ENCODE measurements at places on chromosomes 1 and 21. TPM values are rescaled to one million over a fixed set of nuclear protein-coding genes. Genes with fewer than 3 reads are reported as not detected.

- peak; percentile 78 for DNase-seq
Observed at GRCh38 chr1:154567386-154568156, at the start of gene CHRNB2. Gene CHRNB2, plus strand, starts transcription at chr1:154567778. Its CDS starts 267 bp downstream, at chr1:154568045.

GRCh38 chr1:41733021-41733420 is 185.7 kb downstream of the HIVEP3 start:
- no peak for DNase-seq

DNA sequence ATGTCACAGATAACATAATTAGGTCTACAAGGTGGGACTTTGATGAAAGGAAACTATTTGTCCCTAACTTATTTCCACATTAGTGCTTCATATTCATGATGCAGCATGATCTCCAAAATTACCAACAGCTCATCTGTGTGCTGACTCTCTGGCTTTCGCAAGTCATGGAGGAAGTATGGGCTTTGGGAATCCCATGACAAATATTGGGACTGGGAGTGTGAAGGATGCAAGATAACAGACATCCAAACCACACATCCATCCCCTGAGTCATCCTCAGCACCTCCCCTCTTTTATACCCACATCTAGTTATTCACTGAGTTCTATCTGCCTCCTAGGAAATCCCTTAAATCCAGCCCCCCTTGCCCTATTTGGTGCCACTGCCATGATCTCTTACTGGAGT is 102.8 kb upstream of the COL24A1 start:
- no peak for DNase-seq

The TFF1 gene
- 0.65 TPM for polyA plus RNA-seq

DNA sequence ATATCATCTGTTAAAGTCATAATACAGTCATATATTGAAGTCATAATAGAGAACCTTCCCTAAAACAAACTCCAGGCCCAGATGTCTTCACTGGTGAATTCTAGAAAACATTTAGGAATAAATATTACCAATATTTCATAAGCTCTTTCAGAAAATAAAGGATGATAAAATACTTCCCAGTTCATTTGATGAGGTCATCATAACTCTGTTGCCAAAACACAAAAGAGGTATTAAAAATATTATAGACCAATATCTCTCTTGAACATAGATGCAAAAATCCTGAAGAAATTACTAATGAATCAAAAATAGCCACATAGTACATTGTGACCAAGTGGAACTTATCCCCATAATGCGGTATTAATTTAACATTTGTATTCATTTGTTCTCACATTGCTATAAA is 132.4 kb upstream of the ZP4 start:
- no peak for DNase-seq

DNA sequence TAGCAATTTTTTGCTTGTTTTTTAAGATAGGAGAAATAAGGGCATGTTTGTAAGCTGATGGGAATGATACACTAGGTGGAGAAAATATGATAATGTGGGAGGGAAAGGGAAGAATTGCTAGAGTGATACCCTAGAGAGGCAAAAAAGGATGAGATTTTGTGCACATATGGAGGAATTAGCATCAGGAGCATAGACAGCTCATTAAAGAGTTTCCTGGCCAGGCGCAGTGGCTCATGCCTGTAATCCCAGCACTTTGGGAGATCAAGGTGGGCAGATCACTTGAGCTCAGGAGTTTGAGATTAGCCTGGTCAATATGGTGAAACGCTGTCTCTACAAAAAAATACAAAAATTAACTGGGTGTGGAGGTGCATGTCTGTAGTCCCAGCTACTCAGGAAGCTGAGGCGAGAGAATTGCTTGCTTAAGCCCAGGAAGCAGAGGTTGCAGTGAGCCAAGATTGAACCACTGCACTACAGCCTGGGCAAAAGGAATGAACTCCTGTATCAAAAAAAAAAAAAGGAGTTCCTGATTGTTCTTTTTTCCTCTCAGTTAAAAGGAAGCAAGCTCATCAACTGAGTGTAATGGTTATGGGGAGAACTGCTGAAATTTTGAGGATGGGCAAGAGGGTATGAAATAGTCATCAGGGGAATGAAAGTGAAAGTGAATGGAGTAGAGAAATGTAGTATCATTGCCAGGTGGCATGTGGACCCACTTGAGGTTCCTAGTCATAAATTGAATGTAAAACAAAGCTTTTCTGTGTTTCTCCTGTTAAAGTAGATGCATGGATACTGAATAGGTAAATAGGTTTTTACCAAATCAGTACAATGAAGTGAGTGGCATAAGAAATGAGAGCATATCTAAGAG is 35.5 kb downstream of the SH3GLB1 start:
- DNase-seq: no peak

DNA sequence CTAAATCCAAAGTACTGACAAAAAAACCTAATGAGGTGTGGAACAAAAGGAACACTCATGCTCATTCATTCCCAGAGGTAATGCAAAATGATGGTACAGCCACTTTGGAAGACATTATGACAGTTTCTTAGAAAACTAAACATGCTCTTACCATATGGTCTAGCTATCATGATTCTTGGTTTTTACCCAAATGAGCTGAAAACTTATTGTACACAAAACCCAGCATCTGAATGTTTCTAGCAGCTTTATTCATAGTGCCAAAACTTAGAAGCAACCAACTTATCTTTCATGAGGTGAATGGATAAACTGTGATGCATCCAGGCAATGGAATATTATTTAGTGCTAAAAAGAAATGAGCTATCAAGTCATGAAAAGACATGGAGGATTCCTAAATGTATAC is 318.4 kb upstream of the OLFM3 start:
- DNase-seq: no peak

DNA sequence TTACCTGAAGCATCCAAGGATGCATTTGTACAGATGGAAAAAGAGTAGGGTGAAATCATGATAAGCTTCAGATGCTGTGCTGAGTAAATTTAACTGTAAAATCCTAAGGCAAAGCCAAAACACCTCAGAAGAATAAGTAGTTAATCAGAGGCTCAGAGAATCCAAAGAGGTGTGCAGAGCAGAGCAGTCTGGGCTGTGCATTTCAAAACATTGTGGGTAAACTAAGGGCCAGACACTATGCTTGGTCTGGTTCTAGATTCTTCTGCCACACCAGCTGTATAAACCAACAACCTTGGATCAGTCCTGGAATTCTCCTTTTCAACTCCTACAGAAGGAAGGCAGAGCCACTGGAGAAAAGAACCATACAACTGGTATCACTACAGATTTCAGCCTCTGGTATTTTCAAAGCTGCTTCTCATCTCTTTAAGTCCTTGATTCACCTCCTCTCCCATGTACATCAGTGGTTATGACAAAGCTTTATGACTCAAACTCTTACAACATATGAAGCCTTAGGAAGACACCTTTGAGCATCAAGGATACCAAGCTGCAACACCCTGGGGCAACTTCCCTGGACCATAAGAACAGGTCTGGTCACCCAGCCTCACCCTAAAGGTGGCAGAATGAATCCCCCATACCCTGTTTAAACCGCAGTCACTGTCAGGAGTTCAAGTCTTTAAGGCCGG is 11.6 kb upstream of the HIPK1 start:
- no peak for DNase-seq

DNA sequence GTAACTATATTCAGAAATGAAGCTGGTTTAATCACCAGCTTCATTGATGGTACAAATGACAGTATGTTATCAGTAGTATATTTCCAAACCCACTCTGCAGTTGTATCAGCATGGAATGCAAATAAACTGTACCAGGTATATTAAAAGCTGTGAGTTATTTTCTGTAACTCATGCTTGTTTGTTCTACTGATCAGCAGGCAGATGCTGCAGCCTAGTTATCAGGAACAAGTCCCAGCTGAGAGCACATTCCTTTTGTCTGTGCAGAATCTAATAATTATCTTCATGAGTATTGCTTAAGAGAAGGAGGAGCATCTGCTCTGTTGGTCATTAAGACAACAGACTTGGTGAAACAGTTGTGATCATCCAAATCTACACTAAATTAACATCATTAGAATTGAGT is 1331.1 kb downstream of the MRPL39 start:
- DNase-seq: no peak

DNA sequence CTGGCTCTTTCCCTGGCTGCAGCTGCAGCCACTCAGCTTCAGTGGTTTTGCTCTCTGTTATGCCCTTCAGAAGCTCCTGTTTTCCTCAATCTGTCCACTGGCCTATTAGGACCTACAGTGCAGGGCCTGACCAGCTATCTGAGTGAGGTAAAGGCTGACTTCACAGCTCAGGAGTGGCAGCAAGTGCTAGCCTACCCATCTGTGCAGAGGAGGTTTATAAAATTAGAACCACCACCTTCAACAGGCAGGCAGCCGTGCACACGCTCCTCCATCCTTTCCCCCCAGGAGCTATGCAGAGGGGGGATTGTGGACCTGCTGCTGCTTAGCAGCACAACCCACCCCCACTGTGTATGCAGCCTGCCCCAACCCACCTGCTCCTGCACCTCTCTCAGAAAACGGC is 8.3 kb downstream of the ADAR start:
- no peak for DNase-seq

The RNU1-4 gene
- not detected for polyA plus RNA-seq

The ACTA1 gene
- 10.4 TPM for polyA plus RNA-seq

The HAPLN2 gene
- 0.64 TPM for polyA plus RNA-seq

DNA sequence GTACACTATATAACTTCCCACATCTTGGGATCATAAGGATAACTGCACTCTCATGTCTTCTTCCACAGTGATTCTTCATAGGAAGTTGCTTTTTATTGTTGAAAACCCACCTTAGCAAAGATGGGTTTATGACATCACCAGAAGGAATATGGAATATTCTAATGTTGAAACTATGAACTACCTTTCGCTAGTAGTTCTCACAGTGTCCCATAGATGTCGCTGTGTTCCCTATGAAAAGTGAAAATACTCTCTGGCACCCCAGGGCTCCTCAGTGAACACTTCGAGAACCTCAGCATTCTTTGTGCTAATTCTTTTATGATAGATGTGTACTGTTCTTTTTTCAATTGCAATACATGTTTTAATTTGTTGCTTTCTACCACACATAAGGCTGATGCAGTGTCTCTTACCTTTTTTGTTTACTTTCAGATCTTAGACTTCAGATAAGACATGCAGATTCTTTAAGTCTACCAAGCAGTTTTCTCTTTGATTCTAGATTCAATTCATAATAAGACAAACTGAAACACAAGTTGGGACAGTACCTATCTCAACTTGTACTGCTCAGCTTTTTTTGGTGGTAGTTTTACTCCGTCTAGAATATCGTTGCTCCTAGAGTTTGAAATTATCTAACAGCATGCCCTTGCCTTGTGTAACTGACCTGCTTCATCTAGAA is 90.8 kb downstream of the GTF2B start:
- DNase-seq: no peak

- DNase-seq: no peak
Observed at GRCh38 chr1:228898582-228898992, 163.3 kb downstream of the RHOU start.

The GPR137B gene
- 38.7 TPM for polyA plus RNA-seq

GRCh38 chr1:169727307-169727706 is 6.6 kb downstream of the SELE start:
- DNase-seq: no peak

DNA sequence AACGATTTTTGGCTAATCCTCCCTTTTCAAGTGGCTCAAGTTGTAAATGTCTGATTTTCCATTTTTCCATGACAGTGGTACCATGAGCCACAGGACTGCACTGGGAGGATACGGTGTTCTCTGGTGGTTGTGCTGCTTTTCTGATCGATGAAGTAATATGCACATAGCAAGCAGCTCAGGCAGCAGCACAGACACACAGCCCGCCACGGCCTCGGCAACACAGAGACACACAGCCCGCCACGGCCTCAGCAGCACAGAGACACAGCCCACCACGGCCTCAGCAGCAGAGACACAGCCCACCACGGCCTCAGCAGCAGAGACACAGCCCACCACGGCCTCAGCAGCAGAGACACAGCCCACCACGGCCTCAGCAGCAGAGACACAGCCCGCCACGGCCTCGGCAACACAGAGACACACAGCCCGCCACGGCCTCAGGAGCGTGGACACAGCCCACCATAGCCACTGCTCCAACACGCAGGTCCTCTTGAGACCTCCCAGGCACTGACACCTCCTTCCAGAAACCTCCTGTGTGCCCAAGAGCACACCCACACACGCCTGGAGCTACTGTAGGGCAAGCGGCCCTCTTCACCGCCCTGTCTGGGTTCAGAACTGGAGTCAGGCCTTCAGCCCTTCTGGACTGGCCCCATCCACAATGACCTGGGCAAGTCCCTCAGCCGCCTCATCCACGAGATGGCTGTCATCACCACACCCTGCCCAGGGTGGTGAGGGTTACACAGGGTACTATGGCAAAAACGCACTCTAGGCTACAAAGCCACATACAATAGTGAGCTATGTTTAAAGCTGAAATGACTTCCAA is 10.4 kb downstream of the PTTG1IP start:
- no peak for DNase-seq

GRCh38 chr1:51859333-51859732 is 19.2 kb downstream of the NRDC start:
- DNase-seq: no peak

DNA sequence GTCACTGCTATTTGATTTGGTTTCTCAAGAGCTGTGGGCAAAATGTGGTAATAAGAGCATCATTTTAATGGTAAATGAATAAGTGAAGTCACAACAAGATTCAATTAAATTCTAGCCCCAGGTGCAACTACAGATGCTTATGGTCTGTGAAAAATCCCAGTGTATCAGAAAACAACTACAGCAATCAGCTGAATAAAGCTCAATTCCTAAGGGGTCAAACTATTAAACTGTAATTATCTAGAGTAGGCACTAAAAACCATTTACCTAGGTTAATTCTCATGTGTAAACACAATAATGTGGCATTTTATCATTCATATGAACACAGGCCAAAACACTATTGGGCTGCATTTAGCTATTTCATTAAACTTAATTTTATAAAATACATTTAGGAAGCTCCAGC is 9.6 kb downstream of the TARBP1 start:
- no peak for DNase-seq

GRCh38 chr1:198606020-198606438 is 32.8 kb upstream of the PTPRC start:
- no peak for DNase-seq

The HENMT1 gene
- 11.0 TPM for polyA plus RNA-seq

DNA sequence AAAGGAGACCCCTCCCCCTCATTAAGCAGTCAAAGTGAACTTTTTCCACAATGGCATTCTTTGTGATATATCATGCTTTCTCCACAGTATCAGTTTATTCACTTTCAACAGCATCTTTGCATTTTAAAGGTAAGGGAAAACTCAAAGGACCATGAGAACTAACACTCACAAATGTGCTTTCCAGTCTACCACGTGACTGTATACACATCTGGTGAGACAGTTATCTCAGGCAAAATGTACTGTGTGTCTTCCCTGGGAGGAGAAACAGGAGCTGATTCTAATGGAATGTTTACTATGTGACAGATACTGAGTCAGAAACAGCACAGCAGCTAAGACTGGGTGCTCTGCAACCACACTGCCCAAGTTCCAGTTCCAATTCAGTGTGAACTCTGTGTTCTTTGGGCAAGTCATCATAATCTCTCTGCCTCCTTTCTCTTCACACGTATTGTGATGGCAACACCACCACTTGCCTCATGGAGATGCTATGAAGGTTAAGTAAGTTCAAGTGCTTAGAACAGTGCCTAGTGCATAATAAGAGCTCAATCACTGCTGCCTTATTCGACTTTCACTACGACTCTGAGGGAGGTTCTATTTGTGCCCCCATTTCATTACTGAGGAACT is 79.0 kb downstream of the SLC45A1 start:
- no peak for DNase-seq

The SERTAD4 gene
- 2.7 TPM for polyA plus RNA-seq

The ADAM30 gene
- polyA plus RNA-seq: not detected

The C21orf58 gene
- 17.4 TPM for polyA plus RNA-seq

All from renal pelvis (tissue), 12 donors.